ENCODE measurements at places on chromosomes 6 and 20.

DNA sequence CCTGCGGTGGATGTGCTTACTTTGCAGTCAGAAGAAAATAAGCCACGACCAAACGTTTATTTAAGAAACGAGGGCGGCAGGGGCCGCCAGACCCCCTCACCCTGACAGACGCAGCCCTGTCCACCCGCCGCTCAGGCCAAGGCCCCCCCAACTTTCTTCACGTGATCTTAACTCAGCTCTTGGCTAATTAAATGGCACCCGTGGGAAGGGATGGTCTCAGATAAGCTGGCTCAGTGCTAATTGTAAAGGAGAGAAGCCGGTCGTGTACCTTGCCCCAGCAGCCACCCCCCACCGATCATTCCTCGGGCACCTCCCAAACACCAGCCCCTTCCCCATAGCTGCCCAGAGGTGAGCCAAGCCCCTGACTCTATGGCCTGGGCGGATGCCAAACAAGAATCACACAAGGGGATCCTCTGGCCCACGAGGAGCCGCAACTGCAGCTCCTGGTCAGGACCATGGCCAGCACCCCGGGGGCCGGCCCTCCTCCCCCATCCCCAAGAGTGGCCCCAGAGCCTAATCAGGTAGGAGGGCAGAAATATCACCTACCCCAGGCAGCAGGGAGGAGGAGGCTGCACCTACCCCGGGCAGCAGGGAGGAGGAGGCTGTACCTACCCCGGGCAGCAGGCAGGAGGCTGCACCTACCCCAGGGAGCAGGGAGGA is 11.2 kb downstream of the KCNQ2 start:
- DNase-seq, result no peak

DNA sequence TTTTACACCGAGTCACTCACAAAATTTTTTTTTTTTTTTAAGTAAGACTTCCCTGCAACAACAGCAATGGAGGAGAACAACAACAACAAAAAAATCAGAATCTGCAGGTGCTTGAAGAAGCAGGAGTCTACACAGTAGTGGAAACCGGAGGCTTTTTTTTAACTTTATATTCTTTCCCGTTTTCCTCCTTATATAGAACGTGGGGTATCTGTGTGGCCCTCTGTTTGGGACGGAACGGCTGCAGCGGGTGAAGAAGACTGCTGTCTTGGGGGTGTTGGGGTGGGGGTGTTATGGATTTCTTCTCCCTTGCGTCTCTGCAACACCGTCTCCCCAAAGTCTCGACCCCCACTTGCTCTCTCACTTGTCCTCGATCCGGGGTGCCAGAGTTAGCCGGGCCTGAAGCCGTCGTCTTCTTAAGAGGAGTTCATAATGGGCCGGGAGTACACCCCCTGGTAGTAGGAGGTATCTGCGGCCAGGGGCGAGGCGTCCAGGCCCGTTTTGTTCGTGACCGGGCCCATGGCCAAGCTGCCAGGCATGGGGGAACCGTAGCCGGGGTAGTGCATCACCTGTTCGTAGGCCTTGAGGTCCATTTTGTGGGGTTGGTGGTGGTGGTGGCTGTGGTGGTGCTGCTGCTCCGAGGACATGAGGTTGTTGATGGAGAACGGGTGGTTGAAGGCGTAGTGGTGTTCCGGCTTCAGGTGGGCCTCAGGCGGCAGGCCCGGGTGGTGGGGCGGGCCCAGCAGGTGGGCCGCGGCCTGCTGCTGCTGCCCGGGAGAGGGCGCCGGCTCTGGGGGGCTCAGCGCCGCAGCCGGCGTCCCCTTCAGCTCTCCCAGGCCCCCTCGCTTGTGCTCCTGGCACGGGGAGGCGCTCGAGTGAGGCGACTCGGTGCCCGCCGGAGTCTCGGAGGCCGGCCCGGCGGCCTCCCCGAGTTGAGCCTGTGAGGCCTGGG is 2.7 kb downstream of the FOXA2 start:
- no peak for DNase-seq

DNA sequence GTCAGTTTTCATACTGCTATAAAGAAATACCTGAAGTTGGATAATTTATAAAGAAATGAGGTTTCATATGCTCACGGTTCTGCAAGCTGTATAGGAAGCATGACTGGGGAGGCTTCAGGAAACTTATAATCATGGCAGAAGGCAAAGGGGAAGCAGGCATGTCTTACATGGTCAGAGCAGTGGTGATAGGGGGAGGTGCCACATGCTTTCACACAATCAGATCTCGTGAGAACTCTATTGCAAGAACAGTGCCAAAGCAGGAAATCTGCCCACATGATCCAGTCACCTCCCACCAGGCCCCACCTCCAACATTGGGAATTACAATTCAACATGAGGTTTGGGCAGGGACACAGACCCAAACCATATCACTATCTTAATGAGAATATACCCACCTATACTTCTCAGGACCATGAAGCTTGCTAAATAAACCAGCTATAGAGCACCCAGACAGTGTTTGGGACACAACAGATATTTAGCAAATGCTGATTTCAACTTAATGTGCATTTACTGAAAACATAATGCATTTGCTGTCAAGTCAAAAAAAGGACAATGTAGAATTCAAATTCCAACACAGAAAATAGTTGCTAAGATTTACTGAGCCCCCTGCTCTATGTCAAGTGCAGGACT is 63.8 kb downstream of the TNFRSF21 start:
- DNase-seq, result no peak

GRCh38 chr6:65667916-65668656 is 38.9 kb downstream of the EYS start:
- no peak for DNase-seq

DNA sequence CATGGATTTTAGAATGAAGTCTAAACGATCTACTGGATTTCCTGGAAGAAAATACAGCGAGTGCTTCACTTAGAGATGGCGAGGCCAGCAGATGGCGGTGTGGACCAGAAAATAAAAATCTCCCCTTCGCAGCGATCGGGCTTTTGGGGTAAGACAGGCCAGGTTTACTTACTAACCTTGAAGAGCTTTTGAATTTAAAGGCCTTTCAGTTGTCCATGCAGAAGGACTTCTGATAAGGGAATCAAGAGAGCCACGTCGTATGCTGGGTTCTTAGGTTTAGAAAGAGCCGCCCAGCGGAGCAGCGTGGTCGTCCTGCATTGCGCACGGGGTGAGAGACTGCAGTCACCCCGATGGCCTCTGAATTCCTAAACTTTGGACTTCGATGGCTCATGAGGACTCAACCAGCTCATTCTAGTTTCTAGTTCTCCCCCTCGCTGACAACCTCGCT is 125.2 kb upstream of the RALGAPA2 start:
- DNase-seq, result no peak

GRCh38 chr6:80196906-80197305 is 90.4 kb downstream of the BCKDHB start:
- DNase-seq, result no peak

DNA sequence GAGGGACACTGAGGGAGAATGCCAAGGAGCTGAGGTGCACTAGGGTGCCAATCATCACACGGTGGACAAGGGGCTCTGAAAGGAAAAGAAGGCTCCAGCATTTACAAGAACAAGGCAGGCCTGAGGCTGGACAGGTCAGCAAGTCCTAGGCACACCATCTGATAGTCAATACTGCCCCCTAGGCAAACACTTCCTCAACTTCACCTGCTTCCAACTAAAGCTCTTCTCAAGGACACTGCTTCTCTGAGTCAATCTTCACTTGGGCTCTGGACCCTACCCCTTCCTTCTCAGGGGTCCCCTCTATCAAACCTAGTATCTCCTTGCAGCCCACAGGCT is 37.7 kb upstream of the SLC4A11 start:
- no peak for DNase-seq

GRCh38 chr20:44015733-44016103 is 101.1 kb downstream of the TOX2 start:
- no peak for DNase-seq

DNA sequence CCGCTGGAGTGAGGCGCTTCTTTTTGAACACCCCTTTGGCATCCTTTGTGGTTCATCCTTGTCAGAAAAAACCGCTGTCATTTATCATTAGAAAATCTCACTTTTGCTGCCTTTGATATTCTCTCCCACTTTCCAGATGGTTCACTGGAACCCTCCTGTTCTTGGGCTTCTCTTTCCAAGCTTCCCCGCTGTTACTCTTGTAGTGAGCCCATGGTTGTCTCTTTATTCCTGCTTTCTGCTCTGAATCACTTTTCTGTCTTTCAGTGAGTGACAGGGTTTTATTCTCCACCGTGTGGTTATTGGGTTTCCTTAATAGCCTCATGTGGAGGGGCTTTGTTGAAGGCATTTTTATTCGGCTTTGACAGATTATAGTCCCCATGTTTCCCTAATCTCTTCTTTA is 117.0 kb downstream of the FARS2 start:
- no peak for DNase-seq

GRCh38 chr6:124002377-124003081 is 198.9 kb downstream of the NKAIN2 start:
- DNase-seq, result no peak

DNA sequence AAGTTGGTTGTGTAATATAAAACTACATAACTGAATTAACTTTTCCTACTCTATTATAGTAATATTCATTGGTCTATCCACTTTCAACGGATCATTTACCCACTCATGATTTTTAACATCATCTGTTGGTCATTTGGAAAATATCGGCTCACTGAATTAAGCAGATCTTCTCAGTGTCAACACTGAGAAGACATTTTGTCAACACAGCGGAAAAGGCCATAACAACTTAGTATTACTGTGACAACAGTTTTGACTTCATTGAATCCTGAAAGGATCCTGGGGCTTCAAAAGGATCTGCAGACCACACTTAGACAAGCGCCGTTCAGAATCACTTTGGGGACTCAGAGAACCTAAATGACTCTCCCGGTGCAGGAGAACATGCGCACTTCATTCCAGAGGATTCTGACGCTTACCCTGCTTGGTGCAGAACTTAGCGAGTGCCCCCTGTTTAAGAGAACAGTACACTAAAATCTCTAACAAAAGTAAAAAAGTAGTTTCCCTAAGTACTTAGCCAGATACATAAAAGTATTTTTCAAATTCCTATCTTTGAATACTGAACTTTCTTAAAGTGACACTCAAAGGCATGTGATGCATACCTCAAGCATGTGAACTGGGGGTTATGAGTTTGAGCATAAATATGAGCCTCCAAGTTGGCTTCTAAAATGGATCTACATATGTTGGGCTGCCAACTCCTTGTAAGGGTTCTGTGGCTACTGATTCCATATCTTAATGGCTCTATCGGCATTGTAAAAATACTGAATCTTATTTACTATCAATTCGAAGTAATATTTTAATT is 4.0 kb downstream of the ZBTB2 start:
- DNase-seq, result no peak

GRCh38 chr6:148345176-148345575 is 2.5 kb downstream of the SASH1 start:
- no peak for DNase-seq

DNA sequence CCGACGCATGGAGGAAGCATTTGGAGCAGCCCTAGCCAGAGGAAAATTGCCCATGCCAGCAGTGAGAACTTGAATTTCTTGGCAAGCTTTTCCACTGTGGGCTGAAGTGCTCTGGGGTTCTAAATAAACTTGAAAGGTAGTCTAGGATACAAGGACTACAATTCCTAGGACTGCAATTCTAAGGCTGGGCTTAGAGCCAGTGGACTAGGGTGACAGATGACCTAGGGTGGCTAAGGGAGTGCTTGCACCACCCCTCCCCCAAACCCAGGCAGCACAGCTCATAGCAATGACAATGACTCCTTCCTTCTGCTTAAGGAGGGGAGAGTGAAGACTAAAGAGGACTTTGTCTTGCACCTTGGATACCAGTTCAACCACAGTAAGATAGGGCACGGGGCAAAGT is 122.3 kb downstream of the THBS2 start:
- no peak for DNase-seq

DNA sequence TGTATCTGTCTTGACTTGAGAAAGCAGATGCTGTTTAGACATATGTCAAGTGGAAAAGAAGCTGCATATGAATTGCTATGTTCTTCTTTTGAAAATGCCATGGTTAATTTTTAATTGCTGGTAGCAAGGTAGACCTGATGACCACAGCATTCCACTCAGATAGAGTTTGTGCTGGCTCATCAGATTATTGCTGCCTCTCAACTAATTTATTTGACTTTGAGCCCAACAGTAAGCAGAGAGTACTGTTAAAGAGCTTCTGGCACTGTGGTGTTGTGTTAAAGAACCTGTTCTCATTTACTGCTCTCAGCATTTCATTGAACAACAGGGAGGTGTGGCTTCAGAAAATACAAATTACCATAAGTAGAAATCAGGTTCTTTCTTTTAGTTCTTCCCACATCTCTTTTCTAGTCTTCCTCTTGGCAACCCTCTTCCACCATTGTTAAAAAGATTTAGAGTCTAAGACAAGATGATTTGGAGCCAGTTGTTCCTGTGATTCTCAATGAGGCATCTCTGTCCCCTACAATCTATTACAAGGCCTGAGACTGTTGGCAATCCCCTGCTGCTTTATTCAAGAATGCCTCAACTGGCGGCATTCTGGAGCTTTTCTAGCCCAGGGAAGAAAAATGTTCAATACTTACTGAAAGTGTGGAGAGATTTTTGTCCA is 967.6 kb upstream of the GJE1 start:
- no peak for DNase-seq

GRCh38 chr6:150666071-150666470 is 66.4 kb downstream of the PLEKHG1 start:
- DNase-seq, result no peak

- no peak for DNase-seq
Measured at GRCh38 chr6:155079985-155080452, 84.9 kb downstream of the TIAM2 start.

GRCh38 chr20:62117658-62118057 is 4.6 kb upstream of the LSM14B start:
- DNase-seq, result peak; percentile 89

DNA sequence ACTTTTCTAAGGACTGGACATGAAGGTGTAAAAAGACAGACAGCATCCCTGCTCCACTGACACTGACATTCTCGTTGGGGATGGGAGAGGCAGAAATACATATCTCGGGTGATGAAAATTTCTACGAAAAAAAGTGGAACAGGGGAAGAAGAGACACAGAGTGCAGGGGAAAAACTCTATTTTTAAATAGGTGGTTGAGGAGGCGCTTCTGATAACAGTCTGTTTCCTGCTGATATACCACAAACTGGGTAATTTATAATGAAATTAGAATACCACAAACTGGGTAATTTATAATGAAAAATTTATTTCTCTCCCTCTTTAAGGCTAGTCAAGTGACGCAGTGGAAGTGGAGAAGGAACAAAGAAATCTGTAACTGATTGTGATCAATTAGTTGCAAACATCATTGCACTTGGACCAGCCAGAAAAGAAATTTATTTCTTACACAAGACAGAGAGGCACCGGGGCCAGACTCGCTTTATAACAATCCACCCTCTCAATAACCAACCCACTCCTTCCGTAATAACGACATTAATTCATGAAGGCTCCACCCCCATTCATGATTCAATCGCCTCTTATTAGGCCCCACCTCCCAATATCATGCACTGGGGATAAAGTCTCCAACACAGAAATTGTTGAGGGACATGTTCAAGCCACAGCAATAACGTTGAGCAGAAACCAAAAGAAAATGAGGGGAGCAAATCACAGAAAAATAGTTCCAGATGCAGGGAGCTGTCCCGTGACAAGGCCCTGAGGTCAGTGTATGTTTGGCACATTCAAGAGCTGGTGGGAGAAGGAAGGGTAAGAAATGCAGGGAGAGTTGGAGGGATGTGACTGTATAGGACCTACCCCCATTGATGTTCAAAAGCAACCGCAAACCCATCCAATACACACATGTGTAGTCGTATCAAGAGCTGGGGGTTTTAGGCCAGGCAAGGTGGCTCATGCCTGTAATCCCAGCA is 6.6 kb upstream of the SRSF6 start:
- no peak for DNase-seq

Data from CD4-positive, alpha-beta memory T cell (primary cell).